Lung microvascular endothelial cell (primary cell): ENCODE measurements at places on chromosomes 6 and 20.

DNA sequence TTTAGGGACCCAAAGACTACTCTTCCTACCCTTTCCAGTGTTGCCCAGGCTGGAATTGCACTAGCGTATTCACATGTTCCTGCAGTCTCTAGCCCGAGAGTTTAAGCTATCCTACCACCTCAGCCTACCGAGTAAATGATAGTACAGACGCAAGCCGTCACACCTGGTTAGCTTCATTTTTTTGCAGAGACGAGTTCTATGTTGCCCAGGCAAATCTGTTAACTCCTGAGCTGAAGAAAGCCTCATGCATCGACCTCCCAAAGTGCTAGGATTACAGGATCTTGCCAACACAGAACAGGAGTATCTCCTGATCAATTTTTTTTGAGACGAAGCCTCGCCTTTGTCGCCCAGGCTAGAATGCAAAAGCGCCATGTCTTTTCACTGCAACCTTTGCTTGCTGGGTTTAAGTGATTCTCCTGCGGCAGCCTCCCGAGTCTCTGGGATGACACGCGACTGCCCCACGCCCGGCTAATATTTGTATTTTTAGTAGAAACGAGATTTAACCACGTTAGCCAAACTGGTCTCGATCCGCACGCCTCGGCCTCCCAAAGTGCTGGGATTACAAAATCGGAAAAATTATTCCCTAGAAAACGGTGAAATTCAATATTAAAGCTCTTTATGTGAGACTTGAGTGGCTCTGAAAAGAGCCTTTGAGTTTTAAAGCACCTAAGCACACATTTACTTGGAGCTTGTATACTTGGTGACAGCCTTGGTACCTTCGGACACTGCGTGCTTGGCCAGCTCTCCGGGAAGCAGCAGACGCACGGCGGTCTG is 128.5 kb downstream of the HFE start:
- DNase-seq: peak; percentile 18

DNA sequence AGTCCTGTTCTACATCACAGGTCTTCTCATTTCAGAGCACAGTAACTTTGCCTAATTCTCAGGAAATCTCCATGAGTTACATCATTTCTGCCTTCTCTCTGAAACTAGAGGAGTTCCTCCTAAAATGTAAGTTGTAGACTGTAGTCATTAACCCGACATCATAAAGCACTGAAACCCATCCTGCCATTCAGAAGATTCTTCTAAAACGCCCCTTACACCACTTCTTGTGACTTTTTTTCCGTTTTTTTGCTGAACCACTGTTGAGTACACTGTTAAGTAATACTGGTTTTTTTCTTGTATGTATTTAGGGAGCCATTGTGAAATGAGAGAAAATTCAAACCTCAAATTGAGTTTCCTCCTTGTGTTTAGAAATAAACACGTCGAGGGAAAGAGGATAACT is 117.3 kb downstream of the MAP3K4 start:
- no peak for DNase-seq

DNA sequence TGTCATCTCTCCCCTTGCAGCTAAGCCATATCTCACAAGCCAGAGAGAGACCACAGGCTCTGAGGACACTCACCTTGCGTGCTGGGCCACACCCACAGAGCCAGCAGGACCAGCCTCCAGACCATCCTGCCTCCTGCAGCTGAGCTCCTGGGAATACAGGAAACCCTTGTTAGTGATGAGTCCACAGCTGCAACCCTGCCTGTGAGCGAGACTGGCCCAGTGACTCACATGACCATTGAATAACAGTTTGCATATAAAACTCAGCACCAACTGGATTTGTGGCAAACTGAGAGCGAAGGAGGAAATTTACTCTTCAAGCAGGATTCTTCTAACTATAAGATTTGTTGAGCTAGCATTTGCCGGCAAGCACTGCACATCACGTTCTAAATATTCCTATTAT is 3.0 kb downstream of the THBS2 start:
- no peak for DNase-seq

GRCh38 chr6:6696867-6697531 is 108.5 kb downstream of the LY86 start:
- peak; percentile 88 for DNase-seq

- DNase-seq: peak; percentile 43
Measured at GRCh38 chr6:106927531-106928398, 46.8 kb downstream of the CD24 start.

- no peak for DNase-seq
Measured at GRCh38 chr20:18805881-18806280, 7.7 kb upstream of the SCP2D1 start.

DNA sequence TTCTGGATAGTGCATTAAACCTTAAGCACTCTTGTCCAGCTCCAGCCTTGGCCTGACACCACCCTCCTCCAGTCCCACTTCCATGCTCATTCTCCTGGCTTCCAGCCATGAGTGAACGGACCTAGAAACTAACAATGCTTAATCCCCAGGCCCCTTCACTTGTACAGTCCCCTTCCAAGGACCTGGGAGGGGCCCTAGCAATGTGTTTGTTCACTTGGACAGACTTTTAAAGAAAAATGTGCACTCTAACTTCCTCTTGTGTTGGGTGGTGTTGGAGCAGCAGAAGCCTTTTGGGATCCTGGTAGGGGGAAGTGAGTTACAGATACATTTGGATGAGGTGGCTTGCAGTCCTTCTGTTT is 48.9 kb upstream of the CCN6 start:
- DNase-seq: no peak

DNA sequence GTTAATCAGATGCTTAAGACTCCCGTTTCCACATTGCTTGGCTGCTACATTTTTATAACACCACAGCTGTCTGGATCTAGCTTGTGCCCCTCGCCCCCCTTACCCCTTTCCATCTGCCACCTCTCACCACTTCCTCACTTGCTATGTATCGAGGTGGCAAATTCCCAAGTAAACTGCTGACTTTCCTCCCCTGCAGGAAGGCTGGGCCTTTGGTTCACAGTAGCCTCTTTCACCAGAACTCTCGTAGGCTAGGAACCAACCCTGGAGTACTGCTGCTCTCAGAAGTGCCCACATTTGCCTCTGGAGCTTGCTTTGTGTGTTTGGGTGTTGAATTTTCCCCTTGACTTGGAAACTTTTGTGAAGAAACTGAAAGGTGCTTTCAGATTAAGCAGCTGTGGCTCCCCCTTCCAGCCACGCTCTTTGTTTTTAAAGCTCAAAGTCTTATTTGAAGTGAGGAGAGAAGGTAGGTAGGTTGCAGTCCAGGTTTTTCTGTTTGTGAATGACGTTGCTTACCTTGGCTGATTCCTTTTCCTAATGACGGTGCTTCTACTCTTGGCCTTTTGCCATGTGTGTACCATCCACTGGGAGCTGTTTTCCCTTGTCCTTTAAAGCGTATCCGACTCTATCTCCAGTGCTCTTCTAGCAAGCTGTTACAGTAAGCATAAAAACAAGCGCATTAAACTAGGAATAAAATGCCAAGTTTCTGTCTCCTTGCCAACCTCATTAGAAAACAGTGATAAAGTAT is 90.4 kb downstream of the CARMIL1 start:
- no peak for DNase-seq

DNA sequence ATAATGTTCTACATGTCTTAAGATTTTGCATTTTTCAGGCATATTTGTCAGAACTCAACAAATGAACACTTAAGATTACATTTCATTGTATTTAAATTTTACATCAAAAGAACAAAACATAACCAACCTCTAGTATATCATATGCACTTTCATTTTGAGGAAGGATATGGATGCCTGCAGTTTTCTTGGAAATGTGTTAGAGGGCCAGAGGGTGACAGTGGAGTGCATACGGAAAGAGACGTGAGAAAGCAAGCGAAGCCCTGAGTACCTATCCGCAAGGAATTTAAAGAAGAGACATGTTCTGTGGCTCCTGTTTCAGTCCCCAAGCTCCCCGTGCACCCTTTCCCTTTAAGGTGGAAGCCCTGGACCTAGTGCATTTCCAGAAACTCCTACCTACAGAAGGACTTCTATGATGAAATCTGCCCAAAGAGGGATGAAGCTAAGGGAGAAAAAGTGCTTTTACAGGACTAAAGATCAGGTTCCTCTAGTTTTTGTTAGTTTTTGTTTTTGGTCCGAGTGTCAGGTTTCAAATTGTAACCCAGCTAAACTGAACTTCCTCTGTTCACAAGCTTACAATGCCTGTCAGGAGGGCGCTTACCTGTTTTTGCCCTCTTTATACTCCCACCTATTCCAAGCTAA is 38.8 kb downstream of the EZR start:
- no peak for DNase-seq

- DNase-seq: no peak
Measured at GRCh38 chr6:83984411-83984810, 49.2 kb upstream of the MRAP2 start.

DNA sequence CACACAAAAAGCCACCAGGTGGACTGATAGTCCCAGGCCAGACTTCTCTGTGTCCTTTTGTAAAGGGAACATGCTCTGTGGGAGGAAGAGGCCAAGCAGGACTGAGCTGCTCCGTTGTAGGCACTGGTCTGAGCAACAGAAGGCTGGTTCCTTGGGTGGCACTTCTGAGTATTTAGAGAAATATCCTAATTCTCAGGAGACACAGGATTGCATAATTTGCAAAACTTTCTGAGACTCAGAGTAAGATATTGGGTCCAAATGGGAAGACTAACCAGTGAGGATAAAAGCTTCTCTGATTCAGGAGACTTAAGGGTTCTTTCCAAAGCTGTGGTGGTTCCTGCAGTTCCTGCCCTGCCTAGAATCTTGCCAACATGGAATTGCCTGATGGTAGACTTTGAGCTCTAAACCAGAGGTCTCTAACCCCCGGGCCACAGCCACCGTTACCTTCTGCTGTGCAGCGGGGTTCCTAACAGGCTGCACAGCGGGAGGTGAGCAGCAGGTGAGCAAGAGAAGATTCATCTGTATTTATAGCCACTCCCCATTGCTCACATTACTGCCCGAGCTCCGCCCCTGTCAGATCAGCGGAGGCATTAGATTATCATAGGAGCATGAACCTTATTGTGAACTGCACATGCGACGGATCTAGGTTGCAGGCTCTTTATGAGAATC is 107.0 kb downstream of the OLIG3 start:
- DNase-seq: no peak

- DNase-seq: peak; percentile 85
Measured at GRCh38 chr6:30325873-30326525, 728 bp upstream of the TRIM39 start.
